NCI-H446 treated with DMSO at 0.1 percent for 48 hours (cell line): ENCODE measurements at places on chromosomes 7 and 10.

GRCh38 chr10:44703241-44704155, 207.6 kb upstream of the TMEM72 start:
- no peak for DNase-seq

DNA sequence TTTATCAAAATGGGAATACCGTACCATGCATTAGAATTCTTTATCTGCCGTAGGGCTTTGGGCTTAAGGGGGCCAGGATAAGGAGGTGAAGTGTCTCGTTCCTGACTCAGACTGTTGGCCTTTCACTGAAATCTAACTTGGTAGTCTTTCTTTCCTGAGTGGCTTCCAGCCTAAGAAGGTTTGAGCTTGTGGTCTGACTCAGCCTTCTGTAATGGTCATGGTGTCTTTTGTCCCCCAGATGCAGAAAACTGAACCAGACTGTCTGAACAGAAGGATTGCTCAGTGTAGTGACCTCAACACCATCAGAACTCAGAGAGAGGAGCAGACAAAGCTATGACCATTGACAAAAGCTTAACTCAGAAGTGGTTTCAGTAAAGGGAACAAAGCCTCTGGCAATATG, 39.5 kb downstream of the WNT2 start:
- no peak for DNase-seq

DNA sequence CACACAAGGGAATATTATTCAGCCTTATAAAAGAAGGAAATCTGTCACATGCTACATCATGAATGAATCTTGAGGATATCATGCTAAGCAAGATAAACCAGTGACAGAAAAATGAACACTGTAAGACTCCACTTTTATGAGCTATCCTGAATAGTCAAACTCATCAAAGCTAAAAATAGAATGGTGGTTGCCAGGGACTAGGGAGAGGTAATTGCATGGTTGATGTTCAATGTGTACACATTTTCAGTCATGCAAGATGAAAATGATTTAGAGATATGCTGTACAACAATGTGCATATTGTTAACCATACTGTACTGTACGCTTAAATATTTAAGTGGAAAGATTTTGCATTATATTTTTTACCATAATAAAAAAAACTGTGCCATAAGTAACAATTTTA, 1349.1 kb downstream of the XPNPEP1 start:
- DNase-seq = no peak

GRCh38 chr7:8134089-8134733, 127.8 kb downstream of the ICA1 start:
- no peak for DNase-seq

GRCh38 chr10:70909326-70909935, 21.1 kb upstream of the PCBD1 start:
- DNase-seq = no peak

DNA sequence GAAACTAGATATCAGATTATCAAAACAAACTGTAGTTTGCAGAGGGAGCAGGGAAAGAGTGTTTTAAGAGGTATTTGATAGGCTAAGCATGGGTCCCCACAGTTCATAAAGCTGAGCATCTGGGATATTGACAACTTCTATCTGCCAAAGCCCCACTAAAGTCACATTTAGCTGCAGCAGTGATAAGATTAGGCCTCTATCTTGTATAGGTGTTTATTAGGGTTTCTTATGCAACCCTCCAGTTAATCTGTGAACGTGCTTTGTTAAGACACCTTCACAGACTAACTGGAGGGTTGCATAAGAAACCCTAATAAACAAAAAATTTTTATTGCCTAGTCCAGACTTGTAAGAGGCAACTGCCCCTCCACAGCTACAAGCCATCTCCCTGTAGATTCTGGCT, 78.0 kb downstream of the CYP51A1 start:
- no peak for DNase-seq

GRCh38 chr10:122435212-122435827, 19.1 kb upstream of the ARMS2 start:
- DNase-seq = peak; percentile 28

GRCh38 chr10:59622320-59623132, 87.1 kb downstream of the SLC16A9 start:
- DNase-seq = peak; percentile 9

GRCh38 chr7:129123510-129123857, 21.0 kb upstream of the TSPAN33 start:
- no peak for DNase-seq

DNA sequence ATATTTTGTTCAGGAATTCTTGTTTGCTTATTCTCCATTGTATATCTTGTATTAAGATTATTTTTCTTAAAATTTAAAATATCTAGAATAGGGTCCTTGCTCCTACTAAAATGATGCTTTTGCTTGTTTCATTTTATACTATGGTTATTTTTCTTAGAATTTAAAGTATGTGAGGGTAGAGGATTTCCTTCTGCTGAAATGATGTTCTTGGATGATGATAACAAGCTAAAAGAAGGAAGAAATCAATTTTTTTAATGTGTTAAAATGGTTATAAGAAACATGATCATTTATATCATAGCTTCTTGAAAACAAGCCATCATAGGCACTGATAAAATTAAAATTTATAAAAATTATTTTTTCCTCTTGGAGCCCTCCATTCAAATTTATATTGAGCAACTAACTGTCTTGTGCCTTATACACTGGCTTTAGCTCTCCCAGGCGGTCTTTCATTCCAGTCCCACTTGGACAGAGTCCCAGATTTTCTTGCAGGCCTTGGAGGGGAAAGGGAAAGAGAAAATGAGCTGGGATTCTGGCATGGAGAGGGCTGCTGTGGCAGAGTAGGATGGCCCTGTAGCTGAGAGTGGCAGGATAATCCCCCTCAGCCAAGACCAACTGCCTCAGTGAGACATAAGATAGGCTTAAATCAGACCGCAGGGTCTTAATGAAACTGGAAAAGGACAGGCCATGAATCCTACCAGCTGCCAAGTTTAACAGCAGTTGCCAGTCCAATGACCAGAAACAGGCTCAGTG, 60.2 kb downstream of the DNAJB9 start:
- peak; percentile 73 for DNase-seq

DNA sequence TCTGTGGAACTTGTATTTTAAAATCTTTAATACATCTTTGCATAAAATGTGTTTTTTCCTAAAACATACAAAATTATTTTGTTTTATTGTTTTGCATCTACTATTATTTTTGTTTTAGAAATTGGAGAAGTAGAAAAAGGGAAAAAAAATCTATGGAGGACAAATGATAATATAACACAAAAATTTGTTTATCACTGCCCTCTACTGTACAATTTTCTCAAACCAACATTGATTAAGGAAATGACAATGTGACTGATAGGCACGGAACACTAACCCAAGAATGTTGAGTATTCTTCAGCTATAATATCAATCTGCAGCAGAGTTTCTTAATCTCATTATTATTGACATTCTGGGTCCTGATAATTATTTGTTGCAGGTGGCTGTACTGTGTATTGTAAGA, 9.5 kb upstream of the ING3 start:
- peak; percentile 52 for DNase-seq

DNA sequence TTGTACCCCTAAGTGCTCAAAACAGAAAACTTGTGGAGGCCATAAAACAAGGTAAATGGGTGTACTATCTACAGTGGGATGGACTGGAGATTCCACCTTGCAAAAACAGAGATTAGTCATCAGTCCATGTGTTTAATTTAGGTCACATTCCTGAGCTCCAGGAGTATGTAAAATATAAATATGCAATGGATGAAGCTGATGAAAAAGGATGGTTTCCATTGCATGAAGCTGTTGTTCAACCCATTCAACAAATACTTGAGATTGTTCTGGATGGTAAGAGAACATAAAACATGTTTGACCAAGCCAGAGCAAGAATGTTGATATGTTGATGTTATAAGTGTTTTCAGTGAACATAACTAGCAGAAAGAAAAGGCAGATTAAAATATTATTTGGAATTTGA, 14.6 kb downstream of the ASB15 start:
- no peak for DNase-seq

DNA sequence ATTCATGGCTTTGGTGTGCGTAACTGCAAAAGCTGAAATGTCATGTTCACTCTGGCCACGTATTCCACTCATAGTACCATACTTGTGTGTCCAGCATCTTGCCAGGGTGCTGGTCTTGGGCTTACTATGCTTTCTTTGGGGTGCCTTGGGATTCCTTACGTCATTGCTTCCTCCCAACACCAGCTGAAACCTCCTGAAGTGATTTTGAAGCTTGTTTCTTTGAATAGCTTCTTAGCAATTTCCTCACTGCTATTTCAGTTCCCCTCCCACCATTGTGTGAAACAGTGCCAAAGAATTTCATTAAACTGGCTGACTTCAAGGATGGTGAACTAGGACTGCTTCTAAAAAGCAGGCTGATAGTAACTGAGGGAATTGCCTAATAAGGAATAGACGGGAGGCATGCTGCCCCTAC, 36.9 kb downstream of the ENTPD1 start:
- no peak for DNase-seq

GRCh38 chr7:101945034-101945758, 127.8 kb downstream of the CUX1 start:
- DNase-seq = no peak

DNA sequence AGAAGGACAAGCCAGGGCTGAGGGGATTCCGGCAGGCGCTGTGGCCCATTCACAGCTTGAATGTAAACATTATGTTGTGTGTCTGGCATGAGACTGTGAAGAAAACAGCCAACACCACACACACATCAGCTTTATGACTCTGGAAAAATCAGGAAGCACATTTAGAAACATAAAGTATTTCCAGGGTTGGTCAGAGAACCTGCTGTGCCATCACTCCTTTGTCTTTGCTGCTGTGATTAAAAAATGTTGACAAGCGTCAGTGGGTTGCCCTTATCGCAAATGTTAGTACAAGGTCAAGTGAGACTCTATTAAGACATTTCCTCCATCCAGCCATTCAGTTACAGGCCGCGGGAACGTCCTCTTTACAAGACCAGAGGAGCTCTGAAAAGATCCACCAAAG, 95.4 kb downstream of the TAX1BP1 start:
- DNase-seq = no peak

- DNase-seq = no peak
These were observed 29.9 kb upstream of the HNRNPH3 start for GRCh38 chr10:68301790-68302502.

DNA sequence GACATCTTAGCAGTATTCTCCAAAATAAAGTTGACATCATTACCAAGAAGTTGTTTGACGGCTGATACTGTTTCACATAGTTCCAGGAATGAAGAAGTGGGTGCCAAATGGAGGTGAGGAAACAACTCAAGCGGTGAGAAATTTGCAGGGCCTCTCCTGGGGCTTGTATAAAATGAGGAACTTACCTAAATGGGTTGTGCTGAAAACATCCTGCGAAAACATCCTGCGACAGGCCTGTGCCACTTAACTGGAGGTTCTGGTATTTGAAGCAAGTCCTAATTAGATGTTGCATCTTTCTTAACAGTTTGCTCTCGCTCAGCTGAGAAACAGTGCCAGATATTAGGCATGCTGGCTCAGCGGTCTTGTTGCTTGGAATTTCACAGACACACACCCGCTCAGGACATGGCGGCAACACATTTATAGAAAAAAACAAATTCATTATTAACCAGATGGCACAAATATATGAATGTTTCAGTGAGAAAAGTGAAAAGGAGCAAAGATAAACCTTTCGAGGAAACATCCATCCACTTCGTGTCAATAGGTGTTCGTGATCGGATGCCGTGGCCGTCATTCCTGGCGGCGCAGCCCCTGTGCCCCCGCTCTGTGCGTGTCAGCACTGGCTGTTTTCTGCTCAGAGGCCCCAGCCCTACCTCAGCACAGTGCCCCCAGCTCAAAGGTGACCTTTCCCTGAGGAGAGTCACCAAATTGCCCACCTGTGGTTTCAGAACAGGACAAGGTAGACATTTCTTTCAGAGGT, 48.1 kb downstream of the CDC123 start:
- no peak for DNase-seq

DNA sequence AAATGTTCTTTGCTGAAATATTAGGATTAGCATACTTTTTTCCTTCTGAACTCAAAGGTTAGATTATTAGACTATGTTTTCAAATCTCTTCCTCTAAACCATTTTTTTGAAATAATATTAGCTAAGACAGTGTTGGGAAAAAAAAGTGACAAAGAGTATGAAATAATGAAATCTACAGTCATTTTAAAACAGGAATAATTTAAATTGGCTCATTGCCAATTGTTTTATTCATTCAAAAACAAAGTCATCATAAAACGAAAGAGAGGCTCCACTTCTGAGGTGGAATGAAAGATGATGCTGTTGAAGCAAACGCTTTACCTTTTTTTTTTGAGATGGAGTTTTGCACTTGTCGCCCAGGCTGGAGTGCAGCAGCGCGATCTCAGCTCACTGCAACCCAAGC, 51.2 kb downstream of the RNF32 start:
- no peak for DNase-seq

DNA sequence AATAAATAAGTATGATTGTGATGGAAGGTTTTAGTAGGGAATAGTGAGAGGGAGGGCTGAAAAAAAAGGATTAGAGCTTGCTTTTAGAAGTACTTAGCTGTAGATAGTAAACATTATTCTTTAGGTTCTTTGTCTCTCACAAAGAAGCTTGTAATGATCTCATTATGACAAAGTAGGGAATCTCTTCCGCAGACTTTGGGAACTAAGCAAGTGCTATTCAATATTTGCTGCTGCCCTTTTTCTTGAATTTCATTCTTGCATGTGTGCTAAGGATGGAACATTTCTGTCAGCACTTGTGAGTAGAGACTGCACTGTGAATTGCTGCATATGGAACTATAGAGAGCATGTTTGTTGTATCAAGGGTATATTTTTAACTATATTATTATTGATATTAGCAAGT, 173.4 kb downstream of the ST7 start:
- no peak for DNase-seq

- no peak for DNase-seq
These were observed 28.1 kb downstream of the ADAP1 start for GRCh38 chr7:926061-927030.

GRCh38 chr10:71613261-71613777, 106.3 kb downstream of the C10orf105 start:
- DNase-seq = no peak
